ENCODE measurements at places on chromosomes 3 and 15. TPM values are rescaled to one million over a fixed set of nuclear protein-coding genes. Genes with fewer than 3 reads are reported as not detected.

RSL24D1 gene
- 110 TPM for total RNA-seq

GOLGA8R gene
- 3.3 TPM for total RNA-seq

SUSD5 gene
- total RNA-seq: 11.2 TPM

PGBD4 gene
- total RNA-seq: 1.8 TPM

PLCH1 gene
- total RNA-seq: 0.36 TPM

NUDT16 gene
- 10.1 TPM for total RNA-seq
